ENCODE measurements at places on chromosomes 11 and 22.

- DNase-seq, result no peak
These were observed 114.2 kb downstream of the CCDC34 start for GRCh38 chr11:27248576-27249509.

- no peak for DNase-seq
These were observed 25.6 kb downstream of the PANX1 start for GRCh38 chr11:94154095-94154856.

GRCh38 chr11:356610-357009, 12.7 kb upstream of the B4GALNT4 start:
- DNase-seq, result no peak

DNA sequence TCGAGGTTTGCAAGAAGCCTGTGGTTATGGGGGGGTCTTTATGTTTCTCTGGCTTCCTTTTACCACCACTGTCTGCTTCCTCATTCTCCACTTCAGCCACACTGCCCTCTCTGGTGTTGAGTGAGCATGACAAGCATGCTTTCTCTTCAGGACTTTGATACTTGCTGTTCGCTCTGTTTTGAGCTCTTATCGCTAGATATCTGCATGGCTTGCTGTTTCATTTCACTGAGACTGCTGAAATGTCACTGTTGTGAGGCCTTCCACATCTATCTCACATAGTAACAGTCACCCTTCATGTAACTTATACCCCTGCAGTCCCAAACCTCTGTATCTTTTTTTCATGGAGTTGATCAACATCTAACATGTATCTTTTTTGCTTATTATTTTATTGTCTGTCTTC, 59.8 kb downstream of the TMEM135 start:
- peak; percentile 31 for DNase-seq

DNA sequence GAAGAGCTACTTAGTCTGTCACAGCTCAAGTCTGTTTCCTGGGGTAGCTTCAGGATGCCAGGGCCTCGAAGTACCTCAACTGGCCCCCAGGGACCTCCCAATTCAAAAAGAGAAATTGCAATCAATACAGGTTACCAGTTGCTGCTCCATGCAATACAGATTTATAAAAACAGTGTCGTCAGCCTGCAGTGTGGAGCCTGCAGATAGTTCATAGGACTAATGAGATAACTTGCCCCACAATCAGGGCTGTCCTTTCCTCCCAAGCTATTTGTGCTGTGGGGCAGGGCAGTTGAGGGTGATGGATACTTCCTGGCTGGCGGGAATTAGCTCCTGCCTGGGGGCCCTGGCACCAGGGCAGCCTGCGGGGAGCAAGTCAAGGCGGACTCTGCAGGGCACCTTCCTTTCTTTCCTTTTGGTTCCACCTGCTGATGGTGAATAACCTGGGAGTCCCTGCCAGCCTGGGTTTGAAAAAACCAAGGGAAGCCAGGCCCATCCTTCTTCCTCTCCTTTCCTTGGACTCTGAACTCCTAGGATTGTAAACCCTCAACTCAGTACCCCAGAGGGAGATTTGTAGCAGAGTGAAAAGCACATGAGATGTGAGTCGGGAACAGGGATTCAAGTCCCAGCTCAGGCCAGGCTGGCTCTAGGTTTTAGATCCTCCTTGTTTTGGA, 216.6 kb downstream of the CEP164 start:
- no peak for DNase-seq

- no peak for DNase-seq
These were observed 12.5 kb upstream of the CARD18 start for GRCh38 chr11:105152021-105152512.

- no peak for DNase-seq
These were observed 1128.2 kb downstream of the BRD1 start for GRCh38 chr22:48699511-48699910.

DNA sequence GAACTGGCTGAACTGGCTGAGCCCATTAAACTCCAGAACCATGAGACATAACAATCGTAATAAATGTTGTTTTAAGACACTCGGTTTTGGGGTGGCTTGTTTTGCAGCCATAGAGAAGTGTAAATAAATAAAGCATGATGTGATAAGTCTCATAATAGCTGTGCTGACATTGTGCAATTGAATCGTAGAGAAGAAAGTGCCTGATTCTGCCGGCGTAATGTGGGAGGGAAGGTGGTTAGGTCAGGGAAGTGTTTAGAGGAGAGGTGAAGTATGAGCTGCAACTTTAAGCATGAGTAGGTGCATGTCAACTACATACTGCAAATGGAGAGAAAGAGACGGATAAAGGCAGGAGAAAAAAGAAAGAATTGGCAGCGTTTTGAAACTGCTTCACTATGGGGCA, 217.1 kb downstream of the BLID start:
- no peak for DNase-seq

DNA sequence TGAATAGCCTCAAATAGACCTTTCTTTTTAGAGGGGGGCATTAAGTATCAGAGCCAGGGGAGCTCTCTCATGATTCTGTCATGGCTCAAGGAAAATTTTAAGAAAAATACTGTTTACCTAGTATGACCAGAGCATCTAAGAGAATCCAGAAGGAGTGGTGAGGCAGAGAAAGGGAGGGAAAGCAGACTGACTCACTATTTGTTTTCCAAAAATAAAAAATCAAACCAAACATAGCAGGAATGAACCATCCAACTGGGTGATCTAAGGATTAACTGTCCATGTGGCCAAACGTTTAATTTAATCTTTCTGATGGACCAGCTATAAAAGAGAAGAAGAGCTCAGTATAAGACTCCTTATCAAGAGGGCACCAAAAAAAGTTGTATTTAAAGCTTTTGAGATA, 70.8 kb downstream of the GAB2 start:
- no peak for DNase-seq

- DNase-seq, result peak; percentile 86
These were observed 95.5 kb upstream of the PARVA start for GRCh38 chr11:12281571-12282478.

DNA sequence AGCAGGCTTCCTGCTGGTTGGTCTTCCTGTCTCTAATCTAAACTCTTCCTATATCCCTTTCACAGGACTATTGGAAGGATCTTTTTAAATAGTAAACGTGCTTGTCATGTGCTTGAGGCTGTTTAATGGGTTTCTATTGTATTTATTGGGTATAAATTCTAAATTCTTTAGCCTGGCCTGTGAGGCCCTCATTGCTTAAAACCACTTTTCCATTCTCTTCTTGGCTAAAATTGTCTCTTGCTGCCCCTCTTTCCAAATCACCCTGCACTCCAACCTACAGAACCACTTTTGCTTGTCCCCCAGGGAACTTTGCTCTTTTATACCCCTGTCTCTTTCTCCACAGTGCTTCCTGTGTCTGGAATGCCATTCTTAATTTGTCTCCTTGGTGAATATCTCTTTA, 46.4 kb upstream of the MUC15 start:
- no peak for DNase-seq

DNA sequence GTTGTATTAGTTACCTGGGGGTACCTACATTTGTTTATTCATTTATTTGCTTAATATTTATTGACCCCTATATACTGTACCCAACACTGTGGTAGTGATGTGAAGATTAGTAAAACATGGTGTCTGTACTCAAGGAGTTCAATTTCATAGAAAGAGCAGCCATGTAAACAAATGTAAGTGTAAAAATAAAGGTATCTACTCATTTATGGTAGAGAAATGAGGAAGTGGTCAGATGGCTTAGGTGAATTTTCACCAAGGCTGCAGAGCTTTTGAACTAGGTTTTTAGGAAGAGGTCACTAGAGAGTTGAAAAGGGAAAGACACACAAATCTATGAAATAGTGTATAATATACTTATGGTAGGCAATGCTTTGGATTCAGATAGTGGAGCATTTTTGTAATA, 11.1 kb downstream of the CTR9 start:
- no peak for DNase-seq

DNA sequence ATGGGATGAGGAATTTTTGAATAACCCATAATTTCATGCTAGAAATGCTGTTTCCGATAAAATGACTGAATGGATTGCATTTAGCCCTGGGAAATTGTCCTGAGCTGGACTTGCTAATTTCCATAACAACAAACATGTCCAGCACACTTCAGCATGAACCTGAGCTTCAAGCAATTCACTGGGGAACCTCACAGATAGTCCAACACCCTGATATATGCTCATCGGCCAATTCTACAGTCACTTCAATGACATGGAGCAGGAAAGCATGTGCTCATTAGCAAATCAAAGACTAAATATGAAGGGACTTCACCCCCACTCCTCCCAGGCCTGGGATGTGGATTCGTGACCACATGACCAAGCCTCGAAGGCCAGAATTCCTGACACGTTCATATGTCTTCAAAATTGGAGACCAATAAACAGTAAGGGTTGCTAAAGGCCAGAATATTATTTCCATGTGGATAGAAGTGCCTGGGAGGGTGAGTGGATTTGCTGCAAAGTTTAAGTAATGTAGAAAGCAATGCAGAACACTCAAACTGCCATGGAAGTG, 131.9 kb downstream of the SLC1A2 start:
- DNase-seq, result no peak

DNA sequence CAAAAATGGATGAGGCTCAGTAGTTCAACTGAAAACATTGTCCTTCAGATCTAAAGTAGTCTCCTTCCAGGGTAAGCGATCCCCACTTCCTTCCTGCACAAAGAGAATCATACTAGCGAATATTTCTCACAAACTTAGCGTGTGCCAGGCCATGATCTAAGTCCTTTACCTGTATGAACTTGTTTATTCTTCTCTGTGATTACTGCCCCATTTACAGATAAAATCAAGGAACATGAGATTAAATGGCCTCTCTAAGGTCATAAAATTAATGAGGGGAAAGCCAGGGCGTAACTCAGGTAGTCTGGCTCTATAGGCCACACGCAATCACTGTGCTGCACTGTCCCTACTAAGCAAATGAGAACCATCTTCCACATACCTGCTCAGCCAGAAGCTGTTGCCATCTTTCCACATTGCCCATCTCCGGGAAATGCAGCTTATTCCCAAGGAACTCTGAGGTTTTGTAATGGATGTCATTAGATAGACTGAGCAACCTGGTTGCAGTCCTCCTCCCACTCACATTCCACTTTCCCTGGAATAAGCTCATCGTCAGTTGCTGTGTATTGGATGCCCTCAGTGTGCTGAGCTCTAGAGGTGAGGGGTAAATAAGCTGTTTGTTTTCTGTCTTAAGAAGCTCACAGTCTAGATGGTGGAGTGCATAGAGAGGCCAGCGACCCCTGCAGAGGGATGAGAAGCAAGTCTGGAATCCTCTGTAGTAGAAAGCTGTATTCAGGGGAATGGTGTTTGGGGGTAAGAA, 146.3 kb downstream of the SNX19 start:
- no peak for DNase-seq

GRCh38 chr11:117872975-117873827, 3.3 kb downstream of the FXYD6 start:
- no peak for DNase-seq

- DNase-seq, result no peak
These were observed 132.1 kb upstream of the BMAL1 start for GRCh38 chr11:13145461-13145860.

- peak; percentile 26 for DNase-seq
These were observed 20.9 kb downstream of the SVIP start for GRCh38 chr11:22808571-22809197.

DNA sequence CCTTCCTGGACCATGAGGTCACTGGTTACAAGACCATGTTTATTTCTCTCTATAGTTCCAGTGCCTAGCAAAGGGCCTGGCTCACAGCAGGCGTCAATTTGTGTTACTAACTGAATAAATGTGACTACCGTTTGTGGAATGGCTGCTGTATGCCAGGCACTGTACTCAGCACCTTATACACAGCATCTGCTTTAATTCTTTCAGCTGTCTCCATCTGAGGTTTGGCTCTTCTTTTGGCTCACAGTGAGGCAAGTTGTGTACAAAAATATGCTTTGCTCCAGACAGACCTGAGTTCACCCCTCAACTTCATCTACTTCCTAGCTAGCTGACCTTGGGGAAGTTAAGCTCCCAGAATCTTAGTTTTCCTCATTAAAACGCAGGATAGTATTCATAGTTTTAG, 75.3 kb upstream of the PHOX2A start:
- DNase-seq, result no peak

DNA sequence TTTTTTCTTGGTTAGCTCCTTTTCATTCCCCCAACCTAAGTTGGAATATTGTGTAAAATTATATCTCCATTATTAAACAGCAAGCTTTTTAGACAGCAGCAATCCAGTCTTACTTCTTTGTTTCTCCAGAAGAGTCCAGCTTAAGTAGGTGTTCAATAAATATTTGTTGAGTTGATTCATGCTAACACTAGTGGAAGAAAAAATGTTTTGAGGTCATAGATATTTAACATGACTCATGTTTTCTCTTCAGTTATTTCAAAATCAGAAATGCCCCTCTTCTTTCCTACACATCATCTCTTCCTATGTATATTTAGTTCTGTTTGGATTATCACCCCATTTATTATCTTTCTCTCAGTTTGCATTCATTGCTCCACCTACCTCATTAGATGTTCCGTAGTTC, 20.3 kb downstream of the CCDC83 start:
- no peak for DNase-seq

DNA sequence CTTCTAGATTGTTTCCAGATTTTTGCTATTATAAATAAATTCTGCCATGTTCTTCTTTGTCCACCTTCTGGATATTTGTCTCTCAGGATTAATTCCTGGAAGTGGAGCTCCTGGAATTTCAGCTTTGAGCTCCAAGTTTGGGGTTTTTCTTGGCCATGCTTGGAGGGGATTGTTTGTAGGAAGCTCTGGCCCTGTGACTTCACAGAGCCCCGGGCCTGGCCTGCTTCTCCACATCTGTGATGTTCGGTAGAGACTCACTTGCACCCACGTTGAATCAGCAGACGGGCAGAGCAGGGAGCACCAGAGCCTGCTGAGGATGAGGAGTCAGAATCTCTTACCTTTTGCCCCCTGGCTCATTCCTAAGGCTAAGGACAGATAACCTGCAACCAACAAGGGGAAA, 35.7 kb downstream of the LRRC32 start:
- DNase-seq, result no peak

GRCh38 chr11:108966206-108966605, 301.3 kb downstream of the DDX10 start:
- no peak for DNase-seq

GRCh38 chr22:46193898-46194310, 43.6 kb downstream of the PPARA start:
- no peak for DNase-seq

- DNase-seq, result no peak
These were observed 95.4 kb downstream of the MPPED1 start for GRCh38 chr22:43507235-43507634.

GRCh38 chr11:67523556-67524479, 572 bp upstream of the CABP2 start:
- DNase-seq, result no peak

- DNase-seq, result no peak
These were observed 8.8 kb upstream of the DNAJB13 start for GRCh38 chr11:73942010-73942409.

- no peak for DNase-seq
These were observed 43.0 kb upstream of the RTL6 start for GRCh38 chr22:44540756-44541670.

DNA sequence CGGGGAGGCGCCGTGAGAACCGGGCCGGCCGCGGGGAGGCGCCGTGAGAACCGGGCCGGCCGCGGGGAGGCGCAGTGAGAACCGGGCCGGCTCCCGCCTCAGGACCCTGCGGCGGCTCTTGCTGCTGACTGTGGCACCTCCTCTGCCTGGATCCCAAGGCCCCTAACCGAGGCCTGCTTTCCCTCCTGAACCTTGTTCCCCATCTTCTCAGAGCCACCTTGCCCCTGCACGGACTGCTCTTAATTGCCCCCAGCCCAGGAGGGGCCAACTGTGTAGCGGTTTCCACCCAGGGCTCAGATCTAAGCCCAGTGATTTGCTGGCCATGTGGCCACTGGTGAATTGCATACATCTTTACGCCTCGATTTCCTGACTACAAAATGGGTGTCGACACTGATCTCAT, 112.2 kb upstream of the B3GAT1 start:
- DNase-seq, result no peak

Data from thyroid gland (tissue), 4 donors.